ENCODE measurements at places on chromosomes 3 and 15.

DNA sequence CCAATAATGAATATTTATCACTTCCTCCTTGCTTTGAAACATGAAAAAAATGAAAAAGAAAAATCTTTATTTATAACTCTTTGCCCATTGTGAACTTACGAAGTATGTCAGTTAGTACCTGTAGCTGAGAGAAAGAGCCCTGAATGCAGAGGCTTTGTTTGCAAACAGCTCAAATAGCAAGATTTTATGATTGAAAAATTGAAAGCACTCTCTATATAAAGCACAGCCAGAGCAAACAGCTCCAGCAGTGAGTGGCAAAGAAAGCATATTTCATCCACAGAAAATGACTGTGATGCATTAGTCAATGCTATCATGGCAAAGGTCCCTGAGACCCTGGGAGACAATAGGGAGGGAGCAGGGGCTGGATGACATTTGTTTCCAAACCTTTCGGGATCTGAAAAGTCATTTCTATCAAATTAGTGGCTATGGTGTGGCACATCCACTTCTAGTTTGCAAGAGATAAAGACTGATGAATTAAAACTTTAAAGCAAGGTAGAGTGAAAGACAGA is 576.1 kb downstream of the OTOL1 start:
- no peak for DNase-seq

DNA sequence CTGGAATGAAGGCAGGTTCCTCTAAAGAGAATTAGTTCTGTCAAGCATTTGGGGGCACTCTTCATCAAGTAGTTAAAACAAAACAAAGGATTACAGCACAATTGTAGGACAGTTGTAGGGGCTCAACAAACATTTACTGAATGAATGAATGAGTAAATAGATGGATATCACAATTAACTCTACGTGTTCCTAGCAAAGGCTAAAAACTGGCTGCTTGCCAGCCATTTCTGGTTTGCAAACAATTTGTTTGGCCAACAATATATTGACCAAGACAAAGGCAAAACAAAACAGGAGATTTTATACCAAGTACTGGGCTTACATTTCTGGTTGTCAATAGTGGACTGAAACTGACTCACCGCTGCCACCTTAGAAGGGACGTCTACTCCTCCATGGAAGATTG is 116.8 kb downstream of the ZNF280D start:
- DNase-seq = no peak

GRCh38 chr15:70217226-70218160 is 119.8 kb upstream of the TLE3 start:
- no peak for DNase-seq

GRCh38 chr3:52370531-52370930 is 54.4 kb downstream of the DNAH1 start:
- no peak for DNase-seq

GRCh38 chr3:16407366-16407765 is 106.1 kb downstream of the RFTN1 start:
- no peak for DNase-seq

- no peak for DNase-seq
Observed at GRCh38 chr3:150068440-150069153, 97.9 kb upstream of the PFN2 start.

GRCh38 chr3:38127611-38128302 is 9.2 kb downstream of the ACAA1 start:
- no peak for DNase-seq

DNA sequence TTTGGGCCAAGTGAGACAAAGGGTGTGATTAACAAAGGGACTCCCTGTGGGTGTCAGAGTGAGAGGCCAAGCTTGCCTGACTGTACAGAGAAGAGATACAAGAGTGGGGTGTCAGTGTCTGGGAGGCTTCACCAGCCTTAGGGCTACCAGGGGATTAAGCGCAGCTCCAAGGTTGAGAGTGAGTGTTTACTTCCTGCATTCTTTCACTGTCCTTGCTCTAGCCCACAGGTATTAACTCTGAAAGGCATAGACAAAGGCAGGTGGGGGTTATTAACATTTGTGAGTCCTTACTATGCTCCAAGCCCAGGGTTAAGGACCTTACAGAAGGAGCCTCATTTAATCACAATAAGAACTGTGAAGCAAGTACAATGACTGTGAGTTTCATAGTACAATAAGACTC is 107.6 kb downstream of the IL20RB start:
- no peak for DNase-seq

GRCh38 chr15:48472756-48473155 is 141.5 kb downstream of the DUT start:
- DNase-seq = no peak

DNA sequence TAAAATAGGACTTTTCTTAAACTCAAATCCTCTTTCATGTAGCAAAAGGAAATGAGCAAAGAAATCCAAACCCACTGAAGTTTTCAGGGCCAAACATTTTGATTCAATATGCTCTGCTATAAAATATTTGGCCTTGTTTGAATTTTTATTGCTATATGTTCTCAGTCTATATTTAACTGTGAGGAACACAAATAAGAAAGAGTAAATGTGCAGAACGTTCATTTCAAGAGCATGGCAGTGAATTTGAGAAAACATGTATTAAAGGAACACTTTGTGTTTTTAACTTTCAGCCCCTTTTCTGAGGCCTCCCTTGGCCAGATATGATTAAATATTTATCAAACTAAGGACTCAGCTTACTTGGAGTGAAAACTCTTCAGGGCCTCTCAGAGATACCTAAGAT is 124.7 kb upstream of the CCNL1 start:
- DNase-seq = no peak

DNA sequence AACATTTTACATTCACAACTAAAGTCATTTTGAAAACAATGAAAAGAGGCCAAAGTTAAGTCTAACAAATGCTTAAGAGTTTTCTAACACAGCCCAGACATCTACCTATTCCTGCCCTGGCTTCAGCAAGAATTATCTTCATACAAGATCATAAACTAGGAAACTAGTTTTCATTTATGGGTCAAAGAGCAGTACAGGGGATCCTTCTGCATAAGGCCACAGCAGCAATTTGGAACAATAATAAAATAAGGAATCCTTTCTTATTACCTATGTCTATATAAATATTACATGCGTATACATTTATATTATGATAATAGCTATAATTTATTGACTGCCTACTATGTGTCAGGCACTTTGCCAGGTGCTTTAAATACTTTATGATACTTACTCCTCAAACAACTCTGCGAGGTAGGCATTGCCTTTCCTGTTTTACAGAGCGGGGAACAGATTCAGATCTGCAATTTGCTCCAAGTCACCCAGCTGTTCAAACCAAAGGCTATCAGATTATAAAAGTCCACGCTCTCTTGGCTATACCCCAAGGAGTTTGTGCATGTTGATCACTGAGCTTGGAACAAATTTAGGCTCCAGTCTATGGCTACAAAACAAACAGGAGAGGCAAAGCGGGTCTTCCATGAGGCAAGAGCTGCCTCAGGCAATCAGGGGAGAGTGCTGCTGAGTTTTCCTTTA is 196.4 kb downstream of the RORA start:
- DNase-seq = no peak

DNA sequence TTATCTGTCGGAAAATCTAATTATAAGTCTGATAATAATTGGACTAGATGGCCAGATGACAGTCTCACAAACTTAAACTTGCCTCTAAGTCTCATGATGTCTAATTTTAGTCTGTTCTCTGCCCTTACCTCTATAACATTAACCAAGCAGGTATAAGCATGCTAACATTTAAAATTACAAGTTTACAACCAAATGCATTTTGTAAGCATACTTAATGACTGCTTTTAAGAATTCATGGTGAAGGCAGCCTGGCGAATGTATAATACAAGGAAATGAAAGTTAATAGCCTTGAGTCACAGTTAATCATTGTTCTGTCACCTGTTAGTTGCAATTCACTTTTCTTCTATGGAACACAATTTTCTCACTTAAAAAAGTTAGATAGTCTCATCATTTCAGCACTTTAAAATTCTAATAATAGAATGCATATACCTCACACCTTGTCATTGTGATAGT is 16.5 kb downstream of the BCHE start:
- DNase-seq = no peak

DNA sequence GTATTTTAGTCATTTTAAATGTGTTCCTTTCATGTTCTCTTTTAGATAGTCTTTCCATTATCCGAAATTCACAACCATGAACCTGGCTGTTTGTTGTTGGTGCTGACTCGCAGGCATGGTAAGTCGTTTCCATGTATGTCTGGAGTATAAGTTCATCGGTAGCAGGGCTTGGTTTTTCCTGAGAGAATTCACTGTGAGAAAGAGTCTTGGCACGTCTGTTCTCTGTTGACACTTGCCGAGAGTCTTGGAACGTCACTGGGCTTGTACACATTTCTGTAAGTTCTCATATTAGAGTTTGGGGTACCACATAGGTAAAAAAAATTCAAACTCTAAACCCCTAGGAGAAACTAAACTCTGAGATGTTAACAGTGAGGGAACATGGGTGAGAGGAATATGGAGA is 29.4 kb upstream of the EIF4A2 start:
- no peak for DNase-seq

- peak; percentile 35 for DNase-seq
Observed at GRCh38 chr3:14428087-14429033, 26.0 kb downstream of the SLC6A6 start.

DNA sequence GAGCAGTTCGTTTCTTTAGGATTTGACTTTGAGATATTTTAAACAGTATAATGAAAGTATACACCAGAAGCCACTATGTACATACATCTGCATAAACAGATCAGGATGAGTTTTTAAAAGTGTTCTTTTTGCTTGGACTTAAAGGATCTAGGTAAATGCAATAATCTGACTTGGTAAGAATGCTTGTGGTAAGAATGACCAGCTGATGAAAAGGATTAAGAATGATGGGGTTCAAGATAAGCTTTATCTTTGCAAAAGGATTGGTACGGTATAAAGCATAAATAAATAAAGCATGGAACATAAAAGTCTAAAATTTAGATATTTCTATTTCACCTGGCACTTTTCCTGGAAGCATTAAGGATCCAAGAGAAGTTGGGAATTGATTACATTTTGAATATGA is 9.8 kb upstream of the MME start:
- DNase-seq = no peak

- peak; percentile 62 for DNase-seq
Observed at GRCh38 chr3:69282181-69282580, 103.7 kb downstream of the FRMD4B start.

DNA sequence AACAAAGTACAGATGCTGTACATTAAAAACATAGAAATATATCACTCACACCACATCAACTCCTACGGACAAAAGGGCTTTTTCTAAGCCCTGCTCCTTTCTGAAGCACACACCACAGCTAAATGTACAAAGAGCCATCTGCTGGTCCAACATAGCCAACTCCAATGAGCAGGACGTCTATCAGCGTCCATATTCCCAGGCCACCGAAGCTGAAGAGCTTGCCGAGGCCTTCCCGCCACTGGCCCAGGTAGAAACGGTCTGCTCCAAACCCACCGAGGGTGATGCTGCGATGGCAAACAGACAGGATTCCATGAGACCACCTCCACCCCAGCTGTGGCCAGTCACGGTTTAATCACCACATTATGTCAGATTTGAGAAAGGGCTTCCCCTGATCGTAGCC is 9.8 kb downstream of the TM2D3 start:
- DNase-seq = no peak

DNA sequence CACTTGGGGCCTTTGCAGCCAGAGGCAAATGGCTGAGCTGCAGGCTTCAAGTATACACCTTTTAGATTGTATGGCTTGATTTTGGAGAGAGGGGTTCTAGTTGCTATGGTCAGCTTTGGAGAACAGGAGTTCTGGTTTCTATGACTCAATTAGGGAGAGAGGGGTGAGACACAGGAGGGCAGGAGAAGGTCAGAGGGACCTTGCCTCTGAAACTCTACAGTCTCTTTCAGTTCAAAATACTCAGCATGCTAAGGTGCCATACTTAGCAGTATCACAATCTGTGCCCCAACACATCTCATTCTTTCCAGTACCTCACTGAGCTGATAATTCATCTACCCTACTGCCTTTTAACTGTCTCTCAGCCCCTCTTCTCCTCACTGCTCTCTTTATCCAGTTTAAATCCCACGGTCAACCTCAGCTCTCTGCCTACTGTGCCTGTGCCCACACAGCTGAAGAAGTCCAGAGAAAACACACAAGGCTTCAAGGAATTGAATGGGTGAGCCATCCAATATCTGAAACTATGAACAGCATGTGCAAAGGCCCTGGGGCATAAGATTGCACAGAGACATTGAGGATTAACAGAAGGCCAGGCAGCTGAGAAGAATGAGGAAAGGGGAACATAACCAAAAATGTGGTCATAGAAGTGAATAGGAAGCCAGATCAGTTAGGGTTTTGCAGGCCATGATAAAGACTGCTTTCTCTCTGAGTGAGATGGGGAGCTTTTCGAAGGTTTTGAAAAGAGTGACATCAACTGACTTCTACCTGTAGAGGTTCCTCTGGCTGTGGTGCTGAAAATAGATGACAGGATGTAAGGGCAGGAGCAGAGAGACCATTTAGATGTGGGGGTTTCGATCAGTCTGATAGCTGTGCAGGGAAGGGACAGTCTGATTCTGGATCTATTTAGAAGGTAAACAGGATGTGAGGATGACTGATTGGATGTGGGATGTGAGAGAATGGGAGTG is 54.5 kb upstream of the C3orf80 start:
- no peak for DNase-seq

- no peak for DNase-seq
Observed at GRCh38 chr3:140424726-140425125, 253.1 kb upstream of the TRIM42 start.

DNA sequence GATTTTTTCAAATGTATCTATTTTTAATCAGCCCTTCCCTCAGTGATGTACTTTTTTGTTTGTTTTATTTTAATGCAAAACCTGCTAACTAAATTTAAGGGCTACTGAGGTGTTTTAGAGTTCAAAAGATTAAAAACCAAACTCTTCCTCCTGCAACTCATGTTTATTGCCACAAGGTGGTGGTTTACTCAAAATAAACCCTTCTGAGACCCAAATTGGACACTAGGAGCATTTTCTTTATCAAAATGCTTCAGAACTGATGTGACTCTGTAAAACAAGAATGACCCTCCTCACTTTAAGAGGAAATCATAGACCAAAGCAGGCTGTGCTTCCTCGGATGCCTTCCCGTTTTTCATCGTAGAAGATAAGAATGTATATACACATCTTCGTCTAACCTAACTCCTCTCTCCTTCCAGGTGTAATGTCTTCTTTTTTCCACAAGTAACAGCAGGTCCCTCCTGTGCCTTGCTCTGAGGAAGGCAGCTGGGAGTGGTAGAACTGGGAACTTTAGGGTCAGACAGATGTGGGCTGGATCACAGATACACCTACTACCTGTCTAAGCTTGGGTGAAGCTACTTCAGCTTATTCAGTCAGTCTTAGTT is 2.9 kb upstream of the NME9 start:
- no peak for DNase-seq

DNA sequence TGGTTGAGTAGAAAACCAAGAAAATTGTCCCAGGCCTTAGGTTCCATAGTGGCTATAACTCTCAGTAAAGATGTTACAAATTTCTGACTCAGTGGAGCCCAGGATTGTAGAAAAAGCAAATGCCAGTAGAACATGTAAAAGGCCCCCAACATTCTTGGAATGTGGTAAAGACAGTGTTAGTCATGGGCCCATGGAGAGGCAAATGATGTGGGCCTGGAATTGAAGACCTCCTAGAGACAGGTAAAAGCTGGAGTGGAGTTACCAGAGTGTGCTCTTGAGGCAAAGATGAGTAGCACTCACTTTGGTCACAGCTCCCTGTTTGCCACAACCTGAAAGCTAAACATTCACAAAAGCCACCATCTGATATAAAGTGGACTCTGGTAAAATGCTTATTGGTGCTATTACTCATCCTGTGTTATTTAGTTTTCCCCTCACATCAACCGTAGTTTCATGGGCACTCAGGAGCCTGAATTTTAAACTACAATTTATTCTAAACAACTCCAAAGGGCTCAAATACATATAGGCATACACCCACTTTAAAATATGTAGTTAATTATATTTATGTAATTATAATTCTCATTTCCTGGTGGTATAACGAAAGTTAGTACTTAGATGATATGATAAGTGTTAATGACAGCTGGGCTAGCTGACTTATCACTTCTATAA is 359.6 kb upstream of the NECTIN3 start:
- no peak for DNase-seq

Measured in activated CD4-positive, alpha-beta T cell treated with anti-CD3 and anti-CD28 coated beads, Interleukin-2, amount 50 U/mL, for 4 hours (primary cell).